HT1080 (cell line): ENCODE measurements at places on chromosomes 5 and 9. TPM values are rescaled to one million over a fixed set of nuclear protein-coding genes. Genes with fewer than 3 reads are reported as not detected.

- no peak for DNase-seq
Measured at GRCh38 chr5:88873447-88873846, 9.5 kb downstream of the MEF2C start.

DNA sequence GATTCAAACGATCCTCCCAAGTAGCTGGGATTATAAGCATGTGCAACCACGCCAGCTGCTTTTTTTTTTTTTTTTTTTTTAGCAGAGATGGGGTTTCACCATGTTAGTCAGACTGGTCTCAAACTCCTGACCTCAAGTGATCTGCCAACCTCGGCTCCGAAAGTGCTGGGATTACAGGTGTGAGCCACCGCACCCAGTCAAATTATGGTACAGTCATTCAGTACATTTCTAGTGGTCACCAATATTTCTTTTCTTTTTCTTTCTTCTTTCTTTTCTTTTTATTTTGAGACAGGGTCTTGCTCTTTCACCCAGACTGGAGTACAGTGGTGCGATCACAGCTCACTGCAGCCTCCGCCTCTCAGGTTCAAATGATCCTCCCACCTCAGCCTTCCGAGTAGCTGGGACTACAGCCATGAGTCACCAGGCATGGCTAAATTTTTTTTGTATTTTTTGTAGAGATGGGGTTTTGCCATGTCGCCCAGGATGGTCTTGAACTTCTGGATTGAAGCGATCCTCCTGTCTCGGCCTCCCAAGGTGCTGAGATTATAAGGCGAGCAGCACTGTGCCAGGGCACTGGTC, 25.4 kb upstream of the DCP2 start:
- DNase-seq = no peak

The CRHBP gene
- 0.10 and 0.20 TPM in 2 replicates for total RNA-seq

DNA sequence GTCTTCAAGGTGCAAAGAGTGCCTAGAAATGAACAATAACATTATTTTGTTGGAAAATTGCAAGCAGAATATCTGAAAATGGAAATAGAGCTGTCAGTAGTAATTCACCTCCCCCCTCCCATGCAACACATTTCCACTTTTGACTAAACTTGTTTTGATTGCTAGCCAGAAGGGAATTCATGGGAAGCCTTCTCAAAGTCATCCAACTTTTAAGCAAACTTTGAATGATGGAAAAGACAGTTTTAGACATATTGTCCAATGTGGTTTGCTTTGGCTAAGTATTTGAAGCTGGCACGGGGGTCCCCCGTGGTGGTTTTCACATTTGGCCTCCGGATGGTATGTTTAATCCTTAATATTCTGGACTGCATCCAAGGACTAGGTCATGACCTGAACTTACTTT, 7.5 kb downstream of the NR2F1 start:
- DNase-seq = no peak
